Left renal cortex interstitium (tissue), 4 donors: ENCODE measurements at places on chromosomes 7 and 10.
A peak's percentile ranks its signal among the peaks of the same experiment; 100 is the strongest.

DNA sequence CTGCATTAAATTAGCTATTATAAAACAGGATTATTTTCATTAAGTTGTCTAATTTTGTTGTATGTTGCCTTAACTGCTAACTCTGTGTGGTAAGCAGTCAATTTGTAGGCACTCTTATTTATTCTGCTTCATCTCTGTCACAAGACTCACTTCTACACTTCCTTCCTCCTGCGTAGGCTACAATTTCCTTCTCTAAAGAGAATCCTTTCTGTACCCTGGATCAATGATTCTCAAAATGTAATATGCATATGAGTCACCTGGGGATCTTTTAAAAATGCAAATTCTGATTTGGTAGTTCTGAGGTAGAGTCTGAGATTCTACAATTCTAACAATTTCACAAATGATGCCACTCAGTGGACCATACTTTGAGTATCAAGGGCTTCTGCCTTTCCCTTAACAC lies 4.4 kb upstream of the UBE2D1 start:
- no peak for DNase-seq

DNA sequence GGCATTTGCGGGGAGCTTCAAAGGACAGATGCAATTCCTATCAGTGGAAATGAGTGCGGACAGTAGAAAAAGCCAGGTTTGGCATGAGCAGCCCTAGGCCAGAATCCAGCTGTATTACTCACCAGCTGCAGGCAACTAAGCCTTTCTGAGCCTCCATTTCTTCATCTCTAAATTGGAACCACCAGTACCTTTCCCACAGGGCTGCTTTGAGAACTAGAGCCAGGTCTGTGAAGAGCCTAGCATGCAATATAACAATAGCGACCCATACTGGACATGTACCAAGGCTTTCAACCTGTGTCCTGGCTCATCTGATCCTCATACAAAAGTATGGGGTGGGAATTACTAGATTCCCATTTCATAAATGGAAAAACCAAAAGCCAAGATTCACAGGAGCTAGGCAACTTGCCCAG lies 101.0 kb downstream of the GSAP start:
- no peak for DNase-seq

DNA sequence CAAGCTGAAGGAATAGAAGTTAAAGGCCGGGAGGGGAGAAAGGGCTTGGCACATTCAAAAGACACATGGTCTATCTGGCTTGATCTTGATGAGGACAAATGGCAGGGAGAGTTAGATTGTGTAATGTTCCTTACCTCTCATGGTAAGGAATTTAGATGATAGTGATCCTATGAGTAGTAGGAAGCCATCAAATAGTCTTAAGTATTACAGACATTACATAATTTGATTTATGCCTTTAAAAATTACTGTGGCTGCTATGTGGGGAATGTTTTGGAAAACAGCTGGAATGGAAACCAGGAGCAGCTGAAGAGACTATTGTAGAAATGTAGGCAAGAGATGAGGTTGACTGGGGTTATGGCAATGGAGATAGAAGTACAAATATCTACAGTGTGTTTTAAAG lies 351.3 kb upstream of the BMPER start:
- DNase-seq = no peak

- no peak for DNase-seq
Measured at GRCh38 chr7:43077285-43077684, 35.2 kb upstream of the HECW1 start.

GRCh38 chr7:137417464-137417863 lies 73.9 kb upstream of the PTN start:
- DNase-seq = no peak

GRCh38 chr7:47071866-47072265 lies 510.0 kb downstream of the TNS3 start:
- no peak for DNase-seq

DNA sequence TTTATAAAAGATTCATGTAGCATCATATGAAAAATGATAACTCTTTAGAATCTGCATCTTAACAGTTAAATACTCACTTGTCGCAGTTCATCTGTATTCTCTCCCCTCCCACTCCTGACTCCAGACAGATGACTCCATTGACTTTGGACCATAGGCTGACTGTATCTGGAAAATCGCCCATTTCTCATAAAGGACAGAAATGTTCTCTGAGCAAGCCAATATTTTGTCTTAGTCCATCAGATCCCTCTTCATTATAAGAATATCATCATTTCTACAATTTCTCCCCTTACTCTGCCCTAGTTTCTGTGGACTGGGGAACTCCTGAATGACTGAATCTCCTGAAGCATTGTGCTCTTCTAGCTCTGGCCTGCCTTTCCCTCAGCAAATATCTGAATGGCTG lies 125.4 kb downstream of the SEMA3D start:
- no peak for DNase-seq

DNA sequence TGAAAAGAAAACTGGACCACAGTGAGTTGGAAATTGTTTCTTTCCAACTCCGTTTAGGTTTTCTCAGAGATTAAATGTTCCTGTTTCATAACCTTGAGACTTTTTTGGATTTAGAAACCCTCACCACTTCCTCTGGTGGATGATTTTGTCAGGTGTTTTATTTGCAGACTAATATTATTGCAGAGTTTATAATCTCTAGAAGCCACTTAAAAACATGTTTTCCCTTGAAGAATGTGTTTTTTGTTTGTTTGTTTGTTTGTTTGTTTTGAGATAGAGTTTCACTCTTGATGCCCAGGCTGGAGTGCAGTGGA lies 520 bp upstream of the MICU1 start:
- no peak for DNase-seq

DNA sequence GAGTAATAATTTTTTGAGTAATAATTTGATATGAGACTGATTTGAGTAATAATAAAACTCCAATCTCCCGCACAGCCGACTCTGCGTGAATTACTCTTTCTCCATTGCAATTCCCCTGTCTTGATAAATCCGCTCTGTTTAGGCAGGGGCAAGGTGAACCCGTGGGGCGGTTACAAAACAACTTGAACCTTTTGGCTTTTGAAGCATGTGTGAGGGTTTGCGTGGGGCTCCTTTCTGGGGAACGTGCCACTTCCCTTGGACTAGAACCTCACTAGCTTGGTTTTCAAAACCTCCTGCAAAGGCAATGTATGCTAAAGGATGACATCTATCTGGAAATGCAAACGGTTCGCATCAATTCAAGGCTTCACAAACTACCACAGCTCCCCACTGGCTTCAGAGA lies 1.5 kb downstream of the CRPPA start:
- DNase-seq = no peak

DNA sequence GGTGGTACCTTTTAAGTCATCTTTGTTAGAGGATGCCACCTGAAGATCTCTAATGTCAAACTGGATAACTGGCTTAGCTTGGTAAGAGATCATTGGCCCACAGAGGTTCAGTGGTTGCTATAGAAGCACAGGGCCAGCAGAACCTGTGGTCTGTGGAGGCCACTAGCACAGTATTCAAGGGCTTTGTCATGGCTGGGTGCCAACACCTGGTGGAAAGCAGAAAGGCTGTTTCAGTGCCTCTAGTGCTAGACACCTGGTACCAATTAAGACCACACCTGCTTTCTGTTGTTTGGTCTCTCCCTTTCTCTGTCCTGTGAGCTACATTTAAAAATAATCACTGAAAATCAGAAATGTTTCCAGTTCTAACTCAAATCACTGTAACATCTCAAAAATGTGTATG lies 10.0 kb upstream of the PCGF5 start:
- DNase-seq = no peak

- DNase-seq = no peak
Measured at GRCh38 chr7:100053215-100053614, 3.6 kb downstream of the ZSCAN21 start.

DNA sequence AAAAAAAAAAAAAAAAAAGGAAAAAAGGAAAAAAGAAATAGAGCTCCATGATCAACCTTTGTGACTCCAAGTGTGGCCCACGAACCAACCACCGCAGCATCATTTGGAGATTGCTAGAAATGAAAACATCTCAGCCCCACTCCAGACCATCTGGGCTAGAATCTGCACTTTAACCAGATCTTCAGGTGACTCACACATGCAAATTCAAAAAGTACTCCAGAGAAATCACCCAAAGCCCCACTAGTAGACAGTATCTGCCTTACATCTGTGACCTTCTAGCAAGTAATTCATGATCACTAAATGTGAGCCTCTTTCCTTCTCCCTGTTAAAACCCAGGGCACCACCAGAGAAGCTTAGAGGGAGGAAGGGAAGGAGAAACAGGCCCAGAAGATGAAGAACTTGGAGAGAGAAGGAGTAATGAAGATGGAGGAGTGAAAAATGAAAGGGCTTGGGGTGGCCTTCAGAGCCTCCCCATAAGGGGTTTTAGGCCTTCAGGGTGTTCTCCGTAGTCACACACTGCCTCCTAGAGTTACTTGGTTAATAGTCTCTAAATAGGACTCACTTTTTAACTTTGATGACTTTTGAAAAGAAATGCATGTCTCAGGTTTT lies 94.0 kb downstream of the SLC37A3 start:
- no peak for DNase-seq

GRCh38 chr10:26832960-26833359 lies 27.8 kb downstream of the ABI1 start:
- DNase-seq = no peak

GRCh38 chr7:119664601-119665000 lies 608.4 kb upstream of the KCND2 start:
- DNase-seq = no peak

- DNase-seq = no peak
Measured at GRCh38 chr10:50456719-50457118, 167.0 kb downstream of the SGMS1 start.

DNA sequence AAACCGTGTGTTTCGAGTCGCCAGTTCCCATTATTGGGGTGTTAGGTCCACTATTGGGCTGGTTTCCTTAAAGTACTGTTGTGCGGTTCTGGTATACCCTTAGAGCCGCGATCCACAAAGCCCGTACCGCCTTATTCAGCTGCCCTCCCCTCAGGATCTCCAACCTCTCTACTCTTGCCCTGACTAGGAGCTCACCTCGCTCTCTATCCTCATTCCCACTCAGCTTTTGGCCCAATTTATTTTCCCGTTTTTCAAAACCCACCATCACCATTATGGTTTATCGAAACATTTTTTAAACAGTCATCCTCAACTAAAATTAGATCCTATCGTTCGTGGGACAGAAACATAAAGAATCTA lies 461 bp upstream of the ETV1 start:
- no peak for DNase-seq

- DNase-seq = no peak
Measured at GRCh38 chr10:29746080-29746797, 111.5 kb upstream of the SVIL start.

- DNase-seq = no peak
Measured at GRCh38 chr7:75010036-75010435, 45.5 kb downstream of the CASTOR2 start.

DNA sequence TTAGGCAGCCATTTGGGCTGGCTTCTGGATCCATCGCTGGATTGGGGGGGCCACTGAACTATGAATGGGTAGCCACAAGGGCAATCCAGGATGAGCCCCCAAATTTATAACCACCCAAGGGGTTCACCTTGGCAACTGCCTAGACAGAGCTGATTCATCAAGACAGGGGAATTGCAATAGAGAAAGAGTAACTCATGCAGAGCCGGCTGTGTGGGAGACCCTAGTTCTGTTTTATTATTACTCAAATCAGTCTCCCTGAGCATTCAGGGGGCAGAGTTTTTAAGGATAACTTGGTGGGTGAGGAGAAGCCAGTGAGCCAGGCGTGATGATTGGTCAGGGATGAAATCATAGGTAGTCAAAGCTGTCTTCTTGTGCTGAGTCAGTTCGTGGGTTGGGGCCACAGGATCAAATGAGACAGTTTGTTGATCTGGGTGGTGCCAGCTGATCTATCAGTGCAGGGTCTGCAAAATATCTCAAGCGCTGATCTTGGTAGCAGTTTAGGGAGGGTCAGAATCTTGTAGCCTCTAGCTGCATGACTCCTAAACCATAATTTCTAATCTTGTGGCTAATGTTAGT lies 57.9 kb downstream of the DNAJB9 start:
- no peak for DNase-seq

GRCh38 chr7:157908006-157908782 lies 571.4 kb downstream of the DNAJB6 start:
- no peak for DNase-seq

- DNase-seq = no peak
Measured at GRCh38 chr7:43328785-43329380, 216.4 kb downstream of the HECW1 start.

GRCh38 chr10:69504576-69505250 lies 53.4 kb downstream of the TSPAN15 start:
- no peak for DNase-seq

DNA sequence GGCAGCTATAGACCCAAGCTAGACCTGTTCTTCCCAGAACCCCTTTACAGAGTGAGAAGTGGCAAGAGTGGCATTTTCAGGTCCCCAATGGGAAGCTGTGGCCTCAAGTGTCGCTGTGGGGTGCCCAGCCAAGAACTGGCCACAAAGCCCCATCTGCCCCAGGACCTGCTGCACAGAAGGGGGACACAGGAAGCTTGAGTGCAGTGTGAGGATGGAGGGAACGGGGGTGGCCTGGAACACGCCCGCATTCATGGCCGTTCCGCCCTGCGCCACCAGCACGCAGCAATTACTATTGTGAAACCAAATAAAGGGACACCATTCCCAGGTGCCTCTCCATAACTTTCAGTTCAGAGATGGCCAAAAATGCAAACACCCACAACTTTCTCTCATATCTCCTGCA lies 237.6 kb upstream of the TCERG1L start:
- no peak for DNase-seq

GRCh38 chr10:113044016-113044755 lies 94.1 kb downstream of the TCF7L2 start:
- DNase-seq = no peak

DNA sequence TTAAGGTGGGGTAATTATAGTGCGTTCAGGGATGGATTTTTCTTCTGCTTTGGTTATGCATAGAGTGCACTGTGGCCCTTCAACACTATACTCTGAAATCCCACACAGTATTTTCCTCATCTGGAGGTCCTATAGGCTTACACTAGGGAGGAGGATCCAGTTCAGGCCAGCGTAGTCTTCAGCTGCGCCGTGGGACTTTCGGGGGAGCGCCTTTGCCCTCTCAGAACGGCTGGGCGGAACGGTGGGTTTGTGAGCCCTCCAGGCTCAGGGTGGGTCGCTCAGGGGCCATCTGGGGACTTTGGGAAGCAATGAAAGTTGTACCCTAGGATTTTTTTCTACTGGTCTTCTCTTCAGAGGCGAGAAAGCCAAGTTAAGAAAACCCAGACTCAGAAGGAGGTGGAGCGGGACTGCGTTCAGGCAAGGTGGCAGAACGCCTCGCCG lies 652 bp upstream of the VPS26A start:
- DNase-seq = peak; percentile 85

GRCh38 chr10:111082102-111082975 lies 5.5 kb downstream of the ADRA2A start:
- no peak for DNase-seq

- no peak for DNase-seq
Measured at GRCh38 chr10:107230887-107231286, 66.4 kb upstream of the SORCS1 start.
